NCI-H460 (cell line): ENCODE measurements at places on chromosomes 6 and 20. TPM values are rescaled to one million over a fixed set of nuclear protein-coding genes. Genes with fewer than 3 reads are reported as not detected.

- DNase-seq, result peak; percentile 53
Measured at GRCh38 chr20:38222231-38222922, 38.2 kb downstream of the KIAA1755 start.

GRCh38 chr6:26295691-26296555 lies 69.1 kb upstream of the BTN3A2 start:
- DNase-seq, result no peak

DNA sequence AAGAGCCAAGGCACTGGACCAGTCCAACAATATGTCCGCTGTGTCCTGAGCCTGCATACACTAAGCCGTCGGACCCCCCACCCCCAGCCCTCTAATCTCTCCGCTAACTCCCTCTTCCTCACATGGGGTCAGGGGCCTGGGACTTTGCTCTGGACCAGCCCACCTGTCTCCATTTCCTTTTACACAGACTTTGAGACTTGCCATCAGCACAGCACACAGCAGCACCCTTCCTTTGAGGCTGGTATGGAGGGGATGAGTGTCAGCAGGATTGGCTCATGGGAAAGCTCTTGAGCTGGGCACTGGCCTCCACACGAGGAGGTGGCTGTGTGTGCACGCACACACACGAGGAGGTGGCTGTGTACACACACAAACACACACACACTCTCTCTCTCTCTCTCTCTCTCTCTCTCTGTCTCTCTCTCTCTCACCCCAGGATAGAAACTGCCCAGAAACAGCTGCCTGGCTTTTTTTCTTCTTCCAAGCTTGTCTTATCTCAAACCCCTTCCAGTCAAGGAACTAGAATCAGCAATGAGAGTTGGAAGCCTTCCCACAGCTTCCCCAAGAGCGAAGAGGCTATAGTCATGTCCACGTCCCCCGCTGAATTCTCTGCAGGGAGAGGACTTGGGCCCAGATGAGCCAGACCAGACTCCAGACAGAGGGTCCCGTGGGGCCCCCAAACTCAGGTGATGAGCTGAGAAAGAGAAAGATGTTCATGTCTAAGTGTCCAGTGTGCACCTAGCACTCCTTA lies 18.6 kb downstream of the SLC9A8 start:
- DNase-seq, result no peak

DNA sequence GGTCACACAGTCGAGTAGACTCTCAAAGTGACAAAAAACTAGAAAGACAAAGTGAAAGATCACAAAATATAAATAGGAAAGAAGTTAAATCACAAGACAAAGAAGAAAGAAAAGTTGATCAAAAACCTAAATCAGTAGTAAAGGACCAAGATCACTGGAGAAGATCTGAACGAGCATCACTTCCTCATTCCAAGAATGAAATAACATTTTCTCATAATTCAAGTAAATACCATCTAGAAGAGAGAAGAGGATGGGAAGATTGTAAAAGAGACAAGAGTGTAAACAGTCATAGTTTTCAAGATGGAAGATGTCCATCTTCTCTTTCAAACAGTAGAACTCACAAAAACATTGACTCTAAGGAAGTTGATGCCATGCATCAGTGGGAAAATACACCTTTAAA lies 31.6 kb upstream of the GJA10 start:
- no peak for DNase-seq

DNA sequence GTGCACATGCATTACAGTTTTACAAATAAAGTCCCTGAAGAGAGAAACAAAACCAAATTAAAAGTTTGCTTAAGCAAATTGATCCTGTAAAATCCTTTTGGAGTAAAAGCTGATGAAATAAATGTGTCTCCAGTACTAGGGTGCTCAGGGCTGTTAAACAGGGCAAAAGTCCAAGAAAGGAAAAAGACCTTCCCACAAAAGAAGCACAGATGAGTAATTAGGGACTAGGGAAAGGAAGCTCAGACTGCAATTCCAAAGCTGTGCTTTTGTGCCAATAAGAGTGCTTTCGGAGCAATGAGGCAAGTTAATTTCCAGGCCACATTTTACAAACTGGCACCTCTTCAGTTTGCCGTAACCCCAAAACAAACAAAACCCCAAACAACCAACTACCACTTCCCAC lies 10.4 kb upstream of the RNF182 start:
- no peak for DNase-seq

KCNS1 gene
- not detected in 2 replicates for total RNA-seq
